Effector CD8-positive, alpha-beta T cell (primary cell): ENCODE measurements at places on chromosomes 5 and 9.

DNA sequence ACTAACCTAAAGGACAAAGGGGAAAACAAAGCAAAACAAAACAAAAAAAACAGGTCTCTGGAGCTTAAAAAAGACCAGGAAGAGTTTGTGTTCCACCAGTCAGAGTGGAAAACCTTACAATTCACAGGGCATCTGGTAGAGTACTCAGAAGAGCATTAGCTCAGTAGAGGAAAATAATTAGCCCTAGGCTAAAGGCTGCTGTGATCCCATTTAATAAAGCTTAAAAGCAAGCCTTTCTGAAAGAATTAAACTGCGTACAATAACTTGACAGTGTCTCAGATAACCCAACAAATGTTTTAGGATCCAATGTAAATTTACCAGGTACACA is 7.3 kb downstream of the ECM2 start:
- no peak for DNase-seq

GRCh38 chr9:129936222-129936621 is 101.0 kb downstream of the USP20 start:
- no peak for DNase-seq

- no peak for DNase-seq
These were observed 62.6 kb downstream of the IL31RA start for GRCh38 chr5:55913466-55914413.

DNA sequence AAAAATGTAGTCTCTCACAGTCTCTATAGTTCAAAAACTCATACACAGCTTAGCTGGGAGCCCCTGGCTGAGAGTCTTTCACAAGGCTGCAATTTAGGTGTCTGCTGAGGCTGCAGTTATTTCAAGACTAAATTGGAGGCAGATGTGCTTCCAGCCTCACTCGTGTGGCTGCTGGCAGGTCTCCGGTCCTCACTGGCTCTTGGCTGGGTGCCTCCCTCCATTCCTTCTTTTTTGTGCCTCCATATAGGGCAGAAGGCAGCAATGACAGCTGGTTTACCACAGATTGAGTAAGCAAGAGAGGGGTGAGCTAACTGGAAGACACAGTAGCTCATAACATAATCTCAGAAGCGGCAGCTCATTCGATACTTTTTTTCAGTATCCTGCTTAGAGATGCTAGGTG is 2167.7 kb upstream of the WWC1 start:
- no peak for DNase-seq

- DNase-seq = no peak
These were observed 148.4 kb downstream of the MACROH2A1 start for GRCh38 chr5:135250671-135251070.

GRCh38 chr5:76363352-76364225 is 39.5 kb upstream of the IQGAP2 start:
- no peak for DNase-seq

- DNase-seq = no peak
These were observed 22.0 kb upstream of the SCGB3A1 start for GRCh38 chr5:180613188-180613813.

- DNase-seq = no peak
These were observed 3.8 kb downstream of the ACTBL2 start for GRCh38 chr5:57478826-57479225.

DNA sequence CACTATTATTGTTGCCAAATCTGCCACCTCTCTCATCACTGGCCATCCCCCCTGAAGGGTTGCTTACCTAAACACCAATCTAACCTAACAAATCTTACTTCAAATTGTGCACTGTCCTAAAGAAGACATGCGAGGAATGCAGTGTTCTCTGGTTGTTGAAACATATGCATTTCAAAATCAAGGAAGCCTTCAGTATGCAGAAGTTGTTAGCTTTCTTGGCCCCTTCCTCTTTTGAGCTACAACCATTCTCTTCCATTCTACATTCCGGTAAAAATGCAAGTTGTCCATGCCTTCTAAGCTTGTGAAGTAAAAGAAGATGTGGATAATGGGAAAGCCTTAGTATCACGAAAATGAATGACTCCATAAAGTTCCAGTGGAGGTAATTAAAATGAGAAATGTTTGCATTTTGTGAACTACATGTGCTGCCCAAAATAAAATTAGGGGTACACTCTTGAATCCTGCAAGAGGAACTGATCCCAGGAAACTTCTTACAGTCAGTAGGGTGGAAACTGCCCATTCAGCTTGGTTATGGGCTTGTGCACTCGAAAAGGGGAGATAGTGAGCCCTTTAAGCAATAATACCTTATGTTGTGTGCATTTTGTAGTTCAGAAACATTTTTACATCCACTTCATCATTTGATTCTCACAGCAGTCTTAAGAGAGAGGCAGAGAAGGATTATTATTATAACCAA is 77.6 kb upstream of the ADRB2 start:
- no peak for DNase-seq

GRCh38 chr5:132965120-132965519 is 1.7 kb upstream of the AFF4 start:
- no peak for DNase-seq

GRCh38 chr9:135879237-135879601 is 28.1 kb downstream of the CAMSAP1 start:
- DNase-seq = no peak

- DNase-seq = no peak
These were observed 17.8 kb upstream of the BHMT start for GRCh38 chr5:79093762-79094161.

DNA sequence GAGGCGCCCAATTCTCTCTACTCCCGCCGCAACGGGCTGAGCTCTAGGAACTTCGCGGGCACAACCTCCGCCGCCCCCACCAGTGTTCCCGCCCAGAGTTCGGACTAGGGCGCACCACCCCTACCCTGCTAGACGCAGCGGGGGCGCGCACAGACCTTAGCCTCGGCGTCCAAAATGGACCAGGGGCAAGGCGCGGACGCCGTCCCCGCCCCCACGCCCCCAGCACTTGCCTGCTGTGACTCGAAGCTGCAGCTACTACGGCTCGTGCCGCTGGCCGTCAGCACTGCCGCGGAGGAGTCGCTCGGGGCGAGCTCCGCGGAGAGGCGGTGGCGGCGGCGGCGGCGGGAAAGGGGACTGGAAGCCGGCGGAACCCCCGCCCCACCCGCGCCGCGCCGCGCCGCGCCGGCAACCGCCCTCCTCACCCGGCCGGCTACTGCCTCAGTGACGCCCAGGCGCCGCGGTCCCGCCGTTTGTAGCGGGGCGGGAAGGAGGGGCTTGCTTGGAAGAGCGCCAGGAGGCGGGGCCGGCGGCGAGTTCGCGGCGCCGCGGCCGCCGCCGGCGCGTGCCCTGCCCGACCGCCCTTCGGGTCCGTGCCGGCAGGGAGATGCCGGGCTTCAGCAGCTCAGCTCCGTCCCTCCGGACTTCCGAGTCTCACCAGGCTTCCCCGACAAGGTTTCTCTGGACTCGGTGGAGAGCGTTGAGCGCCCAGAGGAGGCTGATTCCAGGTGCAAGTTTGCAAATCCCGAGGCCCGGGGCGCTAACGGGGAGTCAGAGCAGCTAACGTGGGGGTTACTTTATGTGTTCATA is 4.5 kb downstream of the ELAVL2 start:
- DNase-seq = no peak

DNA sequence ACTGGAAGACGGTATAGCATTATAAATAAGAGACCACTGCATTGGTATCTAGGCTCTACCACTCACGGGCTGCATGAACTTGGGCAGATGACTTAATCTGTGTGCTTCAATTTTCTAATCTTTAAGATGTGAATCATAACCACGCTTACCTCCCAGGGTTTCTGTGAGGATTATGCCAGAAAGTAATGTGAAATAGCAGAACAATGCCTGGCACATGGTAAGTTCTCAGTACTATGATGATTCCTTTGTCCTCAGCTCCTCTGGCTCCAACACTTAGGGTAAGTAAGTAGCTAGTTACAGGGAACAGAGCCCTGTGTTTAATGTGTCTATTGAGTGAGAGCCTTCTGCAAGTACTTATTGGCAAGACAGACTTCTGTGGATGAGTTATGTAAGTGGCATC is 31.1 kb downstream of the POU4F3 start:
- DNase-seq = no peak

GRCh38 chr5:6319116-6319515 is 59.2 kb downstream of the MED10 start:
- DNase-seq = no peak

- peak; percentile 6 for DNase-seq
These were observed 47.6 kb downstream of the PDCD1LG2 start for GRCh38 chr9:5557606-5558587.

- DNase-seq = no peak
These were observed 8.0 kb downstream of the PDGFRB start for GRCh38 chr5:150147670-150148069.
